ENCODE measurements at places on chromosomes 2 and 18.

DNA sequence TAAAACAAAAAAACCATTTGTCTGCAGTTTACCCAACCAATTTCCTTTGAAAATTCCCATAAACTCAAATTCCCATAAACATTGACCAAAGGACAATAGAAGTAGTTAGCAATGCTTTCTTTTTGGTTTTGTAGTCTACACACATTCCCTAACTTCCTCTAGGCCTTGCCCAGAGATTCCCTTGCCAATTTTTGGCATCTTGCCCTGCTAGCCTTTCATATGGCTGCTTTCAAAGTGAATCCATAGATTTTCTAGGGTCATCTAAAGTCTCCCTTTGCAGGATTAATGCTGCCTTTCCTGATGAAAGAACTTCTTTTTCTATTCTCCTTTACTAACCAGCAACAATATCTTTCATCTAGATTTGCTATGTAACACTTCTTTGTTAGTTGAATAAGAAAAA lies 33.4 kb downstream of the THSD7B start:
- no peak for DNase-seq

DNA sequence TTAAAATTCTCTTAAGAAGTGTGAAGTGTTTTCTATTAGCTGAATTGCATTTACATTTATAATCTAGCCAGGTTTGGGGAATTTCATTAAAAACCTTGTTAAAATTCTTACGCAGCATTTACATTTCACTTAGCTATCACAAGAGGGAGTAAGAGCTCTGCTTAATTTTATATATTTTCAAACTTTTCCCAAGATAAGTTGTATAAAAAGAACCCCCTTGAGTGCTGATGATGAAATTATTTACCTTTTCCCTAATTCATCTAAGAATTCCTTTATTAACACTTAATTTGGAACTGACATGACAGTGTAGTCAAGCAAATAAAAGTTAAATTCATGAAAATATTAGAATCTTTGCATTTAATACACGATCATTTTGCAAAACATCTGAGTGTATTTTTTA lies 54.2 kb upstream of the ZSWIM2 start:
- peak; percentile 43 for DNase-seq

DNA sequence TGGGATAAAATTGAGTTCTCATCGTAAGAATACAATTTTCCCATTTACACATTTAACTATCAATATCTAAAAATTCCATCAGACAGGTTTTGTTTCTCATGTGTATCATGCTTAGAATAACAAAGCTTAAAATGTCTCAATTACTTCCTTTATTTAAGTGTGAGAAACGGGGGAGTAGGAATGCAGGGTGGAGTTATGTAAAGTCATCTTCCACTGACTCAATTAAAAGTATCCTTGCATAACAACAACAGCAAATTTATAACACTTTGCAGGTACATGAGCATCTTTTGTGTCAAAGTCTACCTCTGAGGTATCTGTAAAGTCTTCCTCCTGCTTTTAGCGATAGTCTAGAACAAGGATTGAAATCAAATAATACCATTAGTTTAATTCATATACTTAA lies 327.1 kb downstream of the EPHA4 start:
- DNase-seq, result no peak

DNA sequence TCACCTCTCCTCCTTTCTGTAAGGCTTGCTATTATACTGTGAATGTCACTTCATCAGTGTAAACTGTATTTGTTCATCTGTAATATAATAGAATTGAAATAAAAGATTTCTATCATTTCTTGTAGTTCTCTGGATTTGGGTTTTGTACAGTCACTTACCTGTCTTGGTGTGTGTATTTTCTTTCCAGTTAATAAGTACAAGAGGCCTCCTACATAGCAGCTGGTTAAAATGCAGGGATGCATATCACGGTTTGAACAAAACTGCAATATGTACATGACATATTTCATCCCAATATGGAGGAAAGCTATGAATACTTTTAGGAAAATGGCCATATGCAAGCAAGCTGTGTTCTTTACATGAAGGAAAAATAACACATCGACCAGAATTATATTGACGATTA lies 5.4 kb upstream of the STAT1 start:
- no peak for DNase-seq

DNA sequence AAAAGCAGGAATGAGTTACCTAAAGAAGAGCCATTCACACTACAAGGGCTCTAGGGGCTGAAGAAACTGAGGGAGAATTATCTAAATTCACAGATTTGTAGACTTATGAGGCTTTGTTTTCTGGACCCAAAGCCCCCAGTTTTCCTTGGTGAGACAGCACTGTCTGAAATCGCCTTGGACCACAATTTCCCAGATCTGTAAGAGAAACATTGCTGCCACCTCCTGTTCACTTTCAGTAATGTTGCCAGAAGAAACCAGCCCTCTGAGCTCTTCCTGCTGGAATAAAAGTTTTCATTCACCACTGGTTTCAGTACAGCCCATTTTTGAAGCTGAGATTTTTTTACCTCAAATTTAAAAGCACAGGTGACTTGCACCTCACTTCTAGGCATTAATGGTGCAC lies 169.2 kb downstream of the CDH20 start:
- DNase-seq, result peak; percentile 64

DNA sequence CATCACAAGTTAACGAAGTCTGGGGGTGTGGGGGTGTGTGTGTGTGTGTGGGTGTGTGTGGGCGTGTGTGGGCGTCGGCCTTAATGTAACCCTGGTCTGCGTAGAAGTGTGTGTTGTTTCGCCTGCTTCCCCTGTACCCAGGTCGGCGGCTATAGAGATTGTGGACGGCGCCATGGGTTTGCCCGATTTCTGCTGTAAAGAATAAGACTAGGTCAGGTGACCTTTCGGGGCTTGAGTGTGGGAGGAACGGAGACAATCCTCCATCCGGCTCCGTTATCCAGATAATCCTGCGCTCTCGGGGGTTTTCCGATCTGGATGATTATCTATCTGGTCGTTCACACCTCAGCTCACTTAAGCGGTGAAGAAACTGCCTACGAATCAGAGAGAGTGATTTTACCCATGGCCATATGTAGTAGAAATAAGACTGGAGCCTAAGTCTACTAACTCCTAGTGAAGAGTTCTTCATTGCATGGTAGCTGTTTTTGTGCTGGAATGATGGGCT lies 543 bp downstream of the HADHB start:
- peak; percentile 76 for DNase-seq

DNA sequence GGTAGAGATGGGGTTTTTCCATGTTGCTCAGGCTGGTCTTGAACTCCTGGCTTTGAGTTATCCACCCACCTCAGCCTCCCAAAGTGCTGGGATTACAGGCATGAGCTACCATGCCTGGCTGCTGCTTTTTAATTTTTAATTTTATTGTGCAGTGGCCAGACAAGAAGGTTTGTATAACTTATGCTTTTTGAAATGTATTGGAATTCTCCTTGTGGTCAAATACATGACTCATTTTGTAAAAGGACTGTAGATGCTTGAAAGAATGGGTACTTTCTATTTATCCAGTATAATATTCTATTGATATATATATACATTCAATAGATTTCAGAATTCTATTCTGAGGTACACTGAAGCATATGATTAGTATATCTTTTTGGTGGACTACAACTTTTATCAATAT lies 82.6 kb upstream of the ST3GAL5 start:
- no peak for DNase-seq

- no peak for DNase-seq
Measured at GRCh38 chr2:203959265-203959664, 22.7 kb downstream of the ICOS start.

- DNase-seq, result no peak
Measured at GRCh38 chr18:523561-523960, 23.1 kb upstream of the COLEC12 start.

GRCh38 chr18:44742718-44743311 lies 62.1 kb downstream of the SETBP1 start:
- no peak for DNase-seq

DNA sequence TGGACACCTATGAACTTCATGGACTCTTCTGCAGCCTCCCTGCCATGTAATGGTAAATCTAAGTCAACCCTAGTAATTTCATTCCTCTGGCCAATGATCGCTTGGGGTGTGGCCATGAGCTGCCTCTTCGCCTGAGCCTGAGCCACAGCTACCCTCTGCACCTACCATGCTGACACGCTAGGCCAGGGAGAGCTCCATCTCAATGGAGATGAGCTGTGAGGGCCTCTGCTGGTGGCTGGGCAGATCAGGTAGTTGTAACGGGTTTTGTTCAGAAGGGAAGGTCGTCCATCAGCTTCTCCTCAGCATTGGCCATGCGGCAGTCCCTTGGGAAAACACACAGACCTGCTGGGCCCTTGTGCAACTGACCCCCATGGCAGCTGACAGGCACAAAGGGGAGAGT lies 24.4 kb downstream of the MPHOSPH10 start:
- DNase-seq, result peak; percentile 53

DNA sequence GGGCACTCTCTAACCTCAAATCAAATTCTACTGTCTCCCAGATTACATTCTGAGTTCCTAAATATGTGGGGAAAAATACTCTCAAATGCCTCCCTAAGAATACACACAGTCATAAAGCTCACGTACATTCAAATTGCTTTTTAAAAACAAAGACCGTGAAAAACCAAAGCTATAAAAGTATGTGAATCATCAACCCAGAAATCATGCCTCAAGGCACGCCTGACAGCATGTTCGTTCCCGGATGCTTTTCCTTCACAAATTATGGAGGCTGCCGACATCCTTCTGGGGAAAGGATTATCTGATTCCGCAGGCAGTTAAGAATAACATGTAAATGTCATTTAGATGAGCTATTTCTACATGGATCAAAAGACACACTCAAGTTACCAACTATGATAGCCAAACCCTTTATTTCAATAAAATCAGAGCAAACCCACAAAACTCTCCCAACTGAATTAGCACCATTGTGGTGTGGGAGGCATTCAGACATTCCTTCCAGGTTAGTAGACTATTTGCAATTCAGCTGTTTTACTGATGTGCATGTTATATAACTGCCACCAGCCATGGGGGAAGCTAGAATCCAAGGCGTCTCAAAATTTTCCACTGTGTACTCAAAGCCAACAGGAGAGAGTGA lies 398.2 kb upstream of the TRIB2 start:
- DNase-seq, result no peak

DNA sequence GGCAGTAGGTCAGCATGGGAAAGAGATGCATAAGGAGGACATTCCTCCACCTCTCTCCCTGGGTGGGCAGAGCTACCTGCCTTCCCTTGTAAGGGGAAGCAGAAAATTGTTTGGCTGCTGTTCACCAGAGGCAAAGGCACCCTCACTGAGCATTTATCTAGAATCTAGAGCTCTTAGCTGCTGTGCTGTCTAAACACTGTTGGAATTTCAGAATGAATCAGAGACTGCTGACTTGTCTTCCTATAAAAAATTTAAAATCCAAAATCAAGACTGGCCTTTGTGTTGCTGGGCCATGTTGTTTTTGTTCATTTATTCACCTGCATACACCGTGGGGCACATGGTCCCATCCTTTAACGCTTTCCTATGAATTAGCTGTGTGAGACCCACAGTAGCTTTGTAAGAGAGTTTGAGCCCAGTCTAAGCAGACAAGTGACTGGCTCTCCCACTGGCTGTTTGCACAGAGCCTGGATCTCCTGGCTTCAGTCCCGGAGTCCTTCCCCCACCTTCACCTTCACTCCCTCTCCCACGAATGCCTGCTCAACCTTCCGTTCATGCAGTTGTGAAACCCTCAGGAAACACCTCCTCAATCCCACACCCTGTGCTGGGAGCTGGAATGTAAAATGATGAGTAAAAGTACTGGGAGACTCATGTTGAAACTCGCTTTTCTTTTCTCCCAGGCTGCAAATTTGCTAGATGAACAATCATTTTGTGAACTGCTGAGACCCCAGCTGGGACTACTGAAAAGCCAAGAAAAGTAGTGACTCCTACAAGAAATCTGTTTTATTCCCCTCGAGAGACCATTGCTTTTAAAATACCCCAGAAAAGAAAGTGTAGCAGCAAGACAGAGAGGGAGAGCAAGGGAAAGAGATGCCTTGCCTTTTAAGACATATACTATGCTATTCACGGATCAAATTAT lies 76.2 kb downstream of the FAM168B start:
- no peak for DNase-seq

- DNase-seq, result no peak
Measured at GRCh38 chr2:129689653-129690448, 289.6 kb upstream of the RAB6C start.

DNA sequence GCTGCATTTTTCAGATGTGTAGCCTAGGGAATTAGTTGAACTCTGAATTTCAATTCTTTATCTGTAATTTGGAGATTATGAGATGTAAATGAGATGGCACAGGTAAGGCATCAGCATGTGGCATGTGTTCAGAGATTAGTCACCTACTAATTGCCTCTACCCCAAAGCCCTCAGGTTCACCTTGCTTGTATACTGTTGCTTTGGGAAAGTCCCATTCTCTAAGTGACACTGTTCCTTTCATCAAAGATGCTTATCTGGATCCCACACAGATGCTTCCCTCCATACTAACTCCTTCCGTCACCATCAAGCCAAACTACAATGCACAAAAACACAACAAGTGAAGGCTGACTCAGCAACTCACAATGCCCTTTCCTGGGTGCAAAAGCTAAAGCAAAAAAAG lies 143.7 kb downstream of the LRATD1 start:
- no peak for DNase-seq

- DNase-seq, result no peak
Measured at GRCh38 chr18:58458304-58458703, 170.6 kb downstream of the ALPK2 start.

GRCh38 chr2:51000849-51001617 lies 30.9 kb downstream of the NRXN1 start:
- no peak for DNase-seq

DNA sequence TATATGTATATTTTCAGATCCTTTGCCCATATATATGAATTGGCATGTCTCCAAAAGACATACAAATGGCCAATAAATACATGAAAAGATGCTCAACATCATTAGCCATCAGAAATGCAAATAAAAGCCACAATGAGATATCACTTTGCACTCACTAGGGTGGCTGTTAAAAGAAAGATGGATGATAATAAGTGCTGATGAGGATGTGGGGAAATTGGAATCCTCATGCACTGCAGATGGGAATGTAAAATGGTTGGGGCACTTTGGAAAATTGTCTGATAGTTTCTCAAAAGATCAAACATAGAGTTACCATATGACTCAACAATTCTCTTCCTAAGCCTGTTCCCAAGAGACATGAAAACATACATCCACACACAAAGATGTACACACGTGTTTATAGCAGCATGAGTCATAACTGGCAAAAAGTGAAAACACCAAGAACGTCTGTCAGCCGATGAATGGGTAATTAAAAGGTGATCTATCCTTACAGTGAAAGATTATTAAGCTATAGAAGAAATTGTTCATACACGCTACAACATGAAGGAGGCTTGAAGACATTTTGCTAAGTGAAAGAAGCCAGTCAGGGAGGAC lies 19.7 kb downstream of the NGEF start:
- no peak for DNase-seq

GRCh38 chr2:110993557-110994231 lies 127.0 kb upstream of the BCL2L11 start:
- peak; percentile 16 for DNase-seq

- DNase-seq, result peak; percentile 24
Measured at GRCh38 chr2:200305797-200306195, 697 bp upstream of the SPATS2L start.

- no peak for DNase-seq
Measured at GRCh38 chr2:860259-860855, 90.3 kb upstream of the SNTG2 start.
